T-cell (primary cell): ENCODE measurements at places on chromosomes 2 and 18. TPM values are rescaled to one million over a fixed set of nuclear protein-coding genes. Genes with fewer than 3 reads are reported as not detected.

GRCh38 chr18:42474577-42474976 is 519.5 kb downstream of the PIK3C3 start:
- no peaks in the 10 kb centered on the region for H3K4me1 ChIP-seq
- H3K27me3 ChIP-seq = no peaks in the 10 kb centered on the region
- DNase-seq = no peak
- no peak overlapping the region for H3K4me3 ChIP-seq
- H3K36me3 ChIP-seq = no peaks in the 10 kb centered on the region
- no peak overlapping the region for H3K27ac ChIP-seq

TDRD15 gene
- total RNA-seq = not detected

DNA sequence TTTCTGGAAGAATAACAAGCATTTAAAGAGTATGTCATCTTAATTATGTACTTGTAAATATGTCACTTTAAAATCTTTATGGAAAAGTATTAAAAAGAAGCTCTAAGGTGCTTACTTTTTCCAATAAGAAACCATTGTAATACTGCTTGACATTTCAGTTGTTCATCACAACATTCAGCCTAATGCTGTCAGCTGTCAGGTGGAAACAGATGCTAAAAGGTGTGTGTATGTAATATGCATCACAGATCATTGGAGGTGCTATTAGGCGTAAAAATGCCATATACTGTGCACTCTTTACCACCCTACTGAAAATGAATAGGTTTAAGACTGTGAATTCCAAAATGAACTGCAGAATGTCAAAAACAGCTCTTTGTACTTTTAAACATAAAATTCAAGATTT is 40.3 kb downstream of the METTL8 start:
- DNase-seq = no peak
- no peak overlapping the region for H3K27ac ChIP-seq
- no peaks in the 10 kb centered on the region for H3K4me1 ChIP-seq
- no peak overlapping the region for H3K4me3 ChIP-seq

HSBP1L1 gene
- total RNA-seq = 17.3 TPM

DNA sequence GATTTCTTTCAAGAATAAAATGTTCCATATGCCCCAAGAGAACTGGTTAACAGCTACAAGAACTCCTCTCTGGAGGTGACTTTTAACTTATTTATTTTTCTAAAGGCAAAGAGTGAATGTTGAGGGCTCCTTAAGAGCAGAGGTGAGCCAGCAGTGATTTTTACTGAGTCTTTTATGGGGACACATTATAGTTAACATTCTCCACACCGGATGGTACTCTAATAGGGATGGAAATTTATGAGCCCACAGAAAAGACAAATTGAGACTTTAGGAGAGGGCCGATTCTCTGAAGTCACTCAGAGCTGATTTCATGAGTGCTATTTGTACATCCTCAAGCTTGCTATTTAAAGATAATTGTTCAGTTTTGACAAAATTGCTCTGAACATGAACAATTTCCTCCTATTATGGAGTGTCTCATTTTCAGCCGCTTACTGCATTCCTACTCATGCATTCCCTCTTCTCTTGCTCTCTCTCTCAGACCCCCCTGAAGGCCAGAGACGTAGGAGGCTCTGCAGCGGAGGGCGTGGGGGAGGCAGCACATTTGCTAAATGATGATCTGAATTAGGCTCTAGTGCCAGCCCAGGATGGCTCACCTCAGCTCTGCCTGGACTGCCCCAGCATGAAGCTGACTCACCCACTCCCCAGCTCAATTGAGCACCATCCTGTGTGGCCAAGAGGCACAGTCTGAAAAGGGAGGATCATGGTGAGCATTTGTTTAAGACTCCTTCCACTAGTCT is 5.9 kb upstream of the RPL37A start:
- H3K27me3 ChIP-seq = no peaks in the 10 kb centered on the region
- H3K36me3 ChIP-seq = no peaks in the 10 kb centered on the region
- no peak overlapping the region for H3K4me3 ChIP-seq
- H3K4me1 ChIP-seq = peaks cover 5% of the 10 kb centered on the region
